Neural progenitor cell (in vitro differentiated cells): ENCODE measurements at places on chromosomes 4 and X. TPM values are rescaled to one million over a fixed set of nuclear protein-coding genes. Genes with fewer than 3 reads are reported as not detected.
A peak's percentile ranks its signal among the peaks of the same experiment; 100 is the strongest.

GRCh38 chr4:142719854-142720541 is 126.1 kb downstream of the INPP4B start:
- peak; percentile 8 for DNase-seq
- no peak overlapping the region for H3K4me3 ChIP-seq
- no peaks in the 10 kb centered on the region for H3K4me1 ChIP-seq
- no peaks in the 10 kb centered on the region for H3K27me3 ChIP-seq
- H3K27ac ChIP-seq, result no peak overlapping the region

- H3K27me3 ChIP-seq, result no peaks in the 10 kb centered on the region
- H3K4me3 ChIP-seq, result no peak overlapping the region
- DNase-seq, result no peak
- H3K4me1 ChIP-seq, result no peaks in the 10 kb centered on the region
Measured at GRCh38 chr4:145739845-145740244, 59.9 kb downstream of the C4orf51 start.

- DNase-seq, result no peak
- no peaks in the 10 kb centered on the region for H3K36me3 ChIP-seq
- H3K4me3 ChIP-seq, result no peak overlapping the region
- no peaks in the 10 kb centered on the region for H3K4me1 ChIP-seq
- H3K27me3 ChIP-seq, result no peaks in the 10 kb centered on the region
Measured at GRCh38 chr4:118756958-118757357, 71.8 kb downstream of the METTL14 start.

DNA sequence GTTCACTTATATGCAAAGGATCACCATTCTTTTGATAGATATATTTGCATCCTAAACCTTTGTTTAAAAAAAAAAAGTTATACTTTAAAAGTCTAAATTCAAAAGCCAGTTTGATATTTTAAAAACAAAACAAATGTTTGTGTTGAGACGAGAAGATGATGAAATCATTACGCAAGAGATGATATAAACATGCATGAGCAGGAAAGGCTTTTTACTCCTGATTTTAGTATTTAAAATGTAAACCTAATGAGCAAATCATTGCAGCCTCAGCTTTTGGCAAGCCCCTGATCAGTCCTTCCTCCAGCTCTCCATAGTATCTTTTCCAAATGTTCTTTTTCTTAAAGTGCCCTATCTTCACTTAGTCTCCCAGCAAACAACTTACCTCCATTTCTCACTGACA is 115.6 kb downstream of the ARAP2 start:
- no peaks in the 10 kb centered on the region for H3K36me3 ChIP-seq
- no peak for DNase-seq
- H3K27ac ChIP-seq, result no peak overlapping the region
- no peaks in the 10 kb centered on the region for H3K4me1 ChIP-seq
- H3K27me3 ChIP-seq, result no peaks in the 10 kb centered on the region

- DNase-seq, result no peak
- H3K4me1 ChIP-seq, result no peaks in the 10 kb centered on the region
- H3K4me3 ChIP-seq, result no peak overlapping the region
- no peak overlapping the region for H3K27ac ChIP-seq
- no peaks in the 10 kb centered on the region for H3K27me3 ChIP-seq
Measured at GRCh38 chr4:172007889-172008288, 194.7 kb downstream of the GALNTL6 start.

- H3K36me3 ChIP-seq, result no peaks in the 10 kb centered on the region
- H3K27me3 ChIP-seq, result no peaks in the 10 kb centered on the region
- no peak overlapping the region for H3K27ac ChIP-seq
- no peak overlapping the region for H3K4me3 ChIP-seq
- DNase-seq, result no peak
Measured at GRCh38 chrX:39336671-39337311, 535.5 kb downstream of the MID1IP1 start.

The TMEM255A gene
- 2.0 and 3.5 TPM in 2 replicates for total RNA-seq

The CT45A10 gene
- not detected in 2 replicates for total RNA-seq

The SPANXB1 gene
- total RNA-seq, result not detected in 2 replicates

The SCML1 gene
- total RNA-seq, result 5.0 and 9.7 TPM in 2 replicates

The NXF2B gene
- 0.96 and 2.2 TPM in 2 replicates for total RNA-seq

The MAGEC3 gene
- total RNA-seq, result not detected in 2 replicates

The SLC2A9 gene
- total RNA-seq, result not detected in 2 replicates
